ENCODE measurements at places on chromosomes 5 and 9. TPM values are rescaled to one million over a fixed set of nuclear protein-coding genes. Genes with fewer than 3 reads are reported as not detected.

CRAT gene
- total RNA-seq = 18.8 TPM

TRIP13 gene
- 27.2 TPM for total RNA-seq

TNFSF8 gene
- not detected for total RNA-seq

OBP2B gene
- total RNA-seq = not detected

PCDHA1 gene
- total RNA-seq = not detected

ASS1 gene
- 31.1 TPM for total RNA-seq

ST8SIA4 gene
- total RNA-seq = 0.18 TPM
